ENCODE measurements at places on chromosomes 1 and 21.

DNA sequence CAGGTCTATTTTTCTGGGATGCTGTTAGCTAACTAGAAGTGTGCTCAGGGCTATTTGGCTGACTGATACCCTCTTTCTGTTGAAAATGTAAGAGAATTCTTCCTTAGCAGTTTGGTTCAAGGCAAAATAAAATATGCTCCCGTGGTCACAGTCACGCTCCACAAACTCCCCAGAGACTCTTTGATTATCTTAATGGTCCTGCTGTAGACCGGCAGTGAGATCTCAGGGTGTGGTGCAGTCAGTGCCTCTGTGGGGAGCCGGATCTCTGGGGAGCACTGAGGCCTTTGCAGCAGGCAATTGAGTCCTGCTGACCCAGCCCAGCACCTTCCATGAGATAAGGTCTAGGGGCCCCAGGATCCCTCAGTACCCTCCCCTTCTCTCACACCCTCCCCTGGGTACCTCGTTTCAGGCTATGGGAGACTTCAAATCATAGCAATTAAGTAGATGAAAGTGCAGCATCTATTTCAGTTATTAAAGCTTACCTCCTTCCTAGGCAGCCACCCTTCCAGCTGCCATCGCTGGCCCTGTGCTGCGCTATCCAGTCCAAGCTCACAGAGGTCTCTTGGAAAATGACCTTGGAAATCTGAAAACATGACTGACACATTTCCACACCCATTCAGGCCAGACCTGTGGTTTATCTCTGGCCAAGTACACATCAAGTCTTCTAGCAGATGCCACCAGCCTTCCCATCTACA lies 98.1 kb downstream of the SEC16B start:
- DNase-seq: no peak

DNA sequence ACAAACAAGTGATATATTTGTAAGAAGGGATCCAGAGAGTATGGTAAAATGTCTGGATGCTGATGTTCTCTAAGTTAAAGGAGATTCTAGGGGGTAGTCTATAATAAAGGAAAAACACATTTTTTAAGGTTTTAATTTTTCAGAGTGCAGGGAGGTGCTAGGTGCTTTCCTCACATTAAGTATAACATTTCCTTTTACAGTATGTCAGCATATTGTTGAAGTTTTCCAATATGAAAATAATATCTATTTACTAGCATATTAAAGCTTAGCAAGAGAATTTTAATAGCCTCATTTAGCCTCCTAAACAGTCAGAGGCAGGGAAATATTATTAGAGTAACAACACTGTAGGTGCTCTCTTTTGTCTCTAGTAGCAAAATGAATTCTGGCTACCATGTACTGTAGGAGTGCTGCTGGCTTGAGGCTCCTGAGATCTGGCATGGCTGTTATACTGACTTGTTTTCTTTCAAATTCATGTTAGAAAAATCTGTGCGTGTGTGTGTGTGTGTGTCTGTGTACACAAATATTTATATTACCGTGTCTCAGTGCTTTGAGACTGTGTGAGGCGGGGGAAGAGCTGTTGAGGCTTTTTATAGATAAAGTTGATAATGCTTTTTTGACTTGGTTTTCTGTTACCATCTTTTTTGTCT lies 71.0 kb downstream of the POU2F1 start:
- DNase-seq: no peak

- no peak for DNase-seq
These were observed 12.6 kb upstream of the MRPS14 start for GRCh38 chr1:175035865-175036264.

DNA sequence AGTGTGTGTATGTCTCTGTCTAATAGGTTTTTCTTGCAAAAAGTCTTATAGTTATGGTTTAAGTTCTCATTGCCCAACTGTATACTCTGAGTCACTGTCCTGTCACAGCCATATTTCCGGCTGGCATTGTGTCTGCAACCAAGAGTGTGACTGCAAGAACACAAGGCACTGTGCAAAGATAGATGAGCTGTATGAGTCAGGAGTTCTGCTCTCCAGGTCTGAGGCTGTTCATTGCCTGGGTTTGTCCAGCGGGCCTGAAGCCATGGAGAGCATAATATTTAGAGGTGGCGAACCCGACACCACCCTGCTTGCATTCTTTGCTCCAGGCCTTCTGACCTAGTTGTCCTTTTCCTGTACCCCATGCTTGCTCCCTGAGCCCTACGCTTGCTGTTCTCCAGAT lies 50.9 kb upstream of the CNIH3 start:
- no peak for DNase-seq

GRCh38 chr1:51656374-51656773 lies 39.5 kb downstream of the OSBPL9 start:
- DNase-seq: no peak

- no peak for DNase-seq
These were observed 61.3 kb upstream of the AJAP1 start for GRCh38 chr1:4593106-4593505.

DNA sequence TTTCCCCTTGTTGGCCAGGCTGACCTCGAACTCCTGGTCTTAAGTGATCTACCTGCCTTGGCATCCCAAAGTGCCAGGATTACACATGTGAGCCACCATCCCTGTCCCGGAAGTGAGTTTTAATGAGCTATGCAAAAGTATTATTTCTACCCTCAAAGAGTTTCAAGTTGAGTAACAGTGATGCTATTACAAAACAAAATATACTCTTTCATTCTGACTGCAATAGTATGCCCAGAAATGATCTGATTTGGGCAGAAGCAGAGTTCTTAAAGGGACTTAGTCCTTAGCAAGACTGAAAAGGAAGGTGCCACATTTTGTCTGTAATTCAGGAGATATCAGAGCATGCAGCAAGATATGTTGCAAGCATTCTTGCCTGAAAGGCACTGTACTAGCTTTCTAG lies 375.4 kb downstream of the NUF2 start:
- DNase-seq: no peak
